ENCODE measurements at places on chromosomes 13 and 19. TPM values are rescaled to one million over a fixed set of nuclear protein-coding genes. Genes with fewer than 3 reads are reported as not detected.

DNA sequence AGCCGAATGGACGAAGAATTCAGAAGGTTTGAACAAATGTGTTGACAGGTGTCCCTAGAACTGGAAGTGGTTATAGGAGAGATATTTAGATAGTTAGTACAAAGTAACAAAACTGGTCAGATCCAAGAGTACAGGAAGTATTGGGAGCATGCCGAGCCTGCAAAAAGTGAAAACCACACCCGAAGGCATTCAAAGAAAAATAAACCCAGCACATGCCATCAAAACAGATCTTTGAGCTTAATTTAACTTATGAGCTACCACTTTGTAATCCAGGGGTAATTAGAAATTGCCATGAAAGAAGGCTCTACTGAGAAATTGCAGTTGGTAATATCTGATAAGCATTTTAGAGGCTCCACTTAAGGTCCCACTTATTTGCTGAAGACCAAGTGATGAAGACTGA, 214.2 kb downstream of the DNAJC15 start:
- no peak for DNase-seq

DNA sequence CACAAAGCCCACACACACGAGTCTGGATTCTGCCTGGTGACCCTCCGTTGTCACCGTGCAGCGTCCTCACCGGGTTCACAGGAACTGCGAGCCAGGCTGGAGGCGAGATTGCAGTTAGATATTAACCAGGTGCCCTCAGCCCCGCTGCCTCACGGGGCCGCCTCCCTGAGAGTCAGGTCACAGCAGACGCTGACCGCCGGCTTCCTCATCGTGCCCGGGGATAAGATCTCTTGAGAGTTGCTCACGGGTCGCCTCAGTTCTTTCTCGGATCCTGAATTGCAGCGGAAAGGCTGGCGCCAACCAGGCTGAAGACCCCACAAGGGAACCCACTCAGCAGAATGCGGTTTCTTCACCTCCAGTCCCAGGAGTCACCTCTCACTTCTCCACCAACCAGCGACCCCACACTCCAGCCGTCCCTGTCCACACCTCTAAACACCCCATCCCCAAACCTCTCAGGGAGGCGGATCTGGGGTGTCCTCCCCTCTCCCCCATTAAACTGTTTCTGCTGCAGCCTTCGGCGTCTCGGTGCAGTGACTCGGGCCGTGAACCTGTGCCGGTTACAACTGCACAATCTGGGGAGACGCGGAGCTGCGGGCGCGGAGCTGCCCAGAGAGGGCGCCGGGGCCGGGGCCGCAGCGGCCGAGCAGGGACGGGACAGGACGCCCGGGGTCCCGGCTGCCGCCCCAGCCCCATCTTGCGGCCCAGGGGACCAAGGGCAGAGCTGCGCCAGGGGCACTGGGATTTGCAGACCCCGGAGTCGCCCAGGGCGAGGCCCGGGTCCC, 591 bp downstream of the ZNF823 start:
- DNase-seq = peak; percentile 28

GRCh38 chr19:8487137-8487851, 15.1 kb downstream of the PRAM1 start:
- no peak for DNase-seq

- DNase-seq = no peak
Observed at GRCh38 chr13:67298297-67298696, 68.2 kb upstream of the PCDH9 start.

DNA sequence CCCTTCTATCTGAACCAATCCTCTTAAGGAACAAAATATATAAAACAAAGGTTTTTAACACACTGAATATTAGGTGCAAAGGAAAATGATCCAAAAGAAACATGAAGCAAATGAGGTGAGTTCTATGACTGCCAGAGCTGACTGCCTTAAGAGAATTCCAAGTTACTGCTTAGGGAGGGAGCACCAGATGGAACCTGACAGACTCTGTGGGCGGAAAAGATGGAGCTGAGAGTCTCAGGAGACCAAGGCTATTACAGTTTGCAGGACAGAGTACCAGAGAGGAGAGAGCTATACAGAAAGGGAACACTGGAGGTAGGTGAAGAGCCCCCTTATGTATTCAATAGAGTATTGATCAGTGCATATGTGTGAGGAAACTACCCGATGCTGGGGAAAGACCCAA, 87.2 kb downstream of the B3GLCT start:
- DNase-seq = no peak

DNA sequence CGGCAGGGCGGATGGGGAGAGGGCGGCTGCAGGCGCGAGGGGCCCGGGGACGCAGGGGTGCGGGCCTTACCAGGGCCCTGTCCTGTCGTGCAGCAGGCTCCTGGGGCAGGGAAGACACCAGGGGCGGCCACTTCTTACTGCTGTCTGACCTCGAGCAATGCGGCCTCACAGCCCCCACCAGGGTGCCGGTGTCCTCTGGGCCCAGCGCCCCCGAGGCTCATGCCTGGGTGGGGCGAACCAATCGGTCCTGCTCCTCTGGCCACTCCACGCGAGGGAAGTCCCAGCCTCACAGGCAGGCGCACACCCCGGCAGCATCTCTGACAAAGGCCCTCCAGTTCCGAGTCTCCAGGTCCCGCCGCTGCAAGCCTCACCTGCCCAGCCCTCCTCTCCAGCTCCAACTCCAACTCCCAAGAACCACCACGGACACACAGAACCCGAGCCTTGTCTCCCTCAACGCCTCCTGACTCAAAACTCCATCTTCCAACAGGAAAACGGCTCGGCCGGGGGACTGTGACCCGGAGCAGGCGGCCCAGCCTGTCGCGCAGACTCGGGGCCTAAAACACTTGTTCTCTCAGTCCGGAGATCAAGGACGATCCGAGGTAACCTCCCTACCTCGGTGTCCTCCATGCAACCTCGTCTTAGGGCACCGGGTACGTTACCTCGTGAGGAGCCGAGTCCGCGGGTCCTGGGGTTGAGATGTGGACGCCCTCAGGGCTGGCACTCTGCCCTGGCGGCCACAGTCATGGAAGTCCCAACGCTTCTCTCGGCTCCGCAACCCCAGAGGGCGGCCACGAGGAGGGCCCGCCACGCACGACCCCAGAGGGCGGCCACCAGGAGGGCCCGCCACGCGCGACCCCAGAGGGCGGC, 6.5 kb downstream of the FGF22 start:
- DNase-seq = peak; percentile 16

DNA sequence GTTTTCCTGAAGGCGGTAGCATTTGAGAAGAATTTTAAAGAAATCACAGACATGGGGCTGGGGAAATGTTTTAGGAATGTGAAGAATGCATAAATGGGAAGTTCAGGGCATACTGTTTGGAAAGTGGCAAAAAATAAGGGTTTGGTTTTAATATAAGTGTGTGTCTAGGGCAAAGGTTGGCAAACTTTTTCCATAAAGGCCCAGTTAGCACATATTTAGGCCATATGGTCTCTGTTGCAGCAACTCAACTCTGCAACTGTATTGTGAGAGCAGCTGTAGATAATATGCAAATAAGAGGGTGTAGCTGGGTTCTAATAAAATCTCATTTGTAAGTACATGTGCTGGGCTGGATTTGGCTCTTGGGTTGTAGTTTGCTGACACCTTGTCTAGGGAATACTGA, 521.9 kb downstream of the DIAPH3 start:
- DNase-seq = no peak

- no peak for DNase-seq
Observed at GRCh38 chr13:20505405-20506366, 20.0 kb downstream of the CRYL1 start.

GRCh38 chr13:62130062-62130970, 714.7 kb upstream of the PCDH20 start:
- DNase-seq = no peak

DNA sequence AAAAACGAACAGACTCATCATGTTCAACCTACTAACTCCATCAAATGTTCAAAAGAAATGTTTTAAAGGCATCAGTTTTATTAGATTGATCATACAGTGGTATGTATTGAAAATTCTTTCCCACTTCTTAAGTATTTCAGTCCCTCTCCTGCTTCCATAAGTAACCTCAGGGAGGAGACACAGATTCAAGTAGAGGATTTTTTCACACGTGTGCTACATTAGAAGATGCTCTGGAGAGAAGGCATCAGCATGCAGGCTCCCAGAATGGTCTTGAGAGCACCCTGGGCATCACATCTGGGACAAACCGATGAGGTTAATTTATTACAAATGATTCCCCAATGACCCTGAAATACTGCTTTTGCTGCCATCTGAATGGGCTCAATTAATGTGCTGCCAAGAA, 3.6 kb downstream of the GPR12 start:
- DNase-seq = no peak

GRCh38 chr13:110916301-110917142, 1.7 kb upstream of the ANKRD10 start:
- DNase-seq = no peak

DNA sequence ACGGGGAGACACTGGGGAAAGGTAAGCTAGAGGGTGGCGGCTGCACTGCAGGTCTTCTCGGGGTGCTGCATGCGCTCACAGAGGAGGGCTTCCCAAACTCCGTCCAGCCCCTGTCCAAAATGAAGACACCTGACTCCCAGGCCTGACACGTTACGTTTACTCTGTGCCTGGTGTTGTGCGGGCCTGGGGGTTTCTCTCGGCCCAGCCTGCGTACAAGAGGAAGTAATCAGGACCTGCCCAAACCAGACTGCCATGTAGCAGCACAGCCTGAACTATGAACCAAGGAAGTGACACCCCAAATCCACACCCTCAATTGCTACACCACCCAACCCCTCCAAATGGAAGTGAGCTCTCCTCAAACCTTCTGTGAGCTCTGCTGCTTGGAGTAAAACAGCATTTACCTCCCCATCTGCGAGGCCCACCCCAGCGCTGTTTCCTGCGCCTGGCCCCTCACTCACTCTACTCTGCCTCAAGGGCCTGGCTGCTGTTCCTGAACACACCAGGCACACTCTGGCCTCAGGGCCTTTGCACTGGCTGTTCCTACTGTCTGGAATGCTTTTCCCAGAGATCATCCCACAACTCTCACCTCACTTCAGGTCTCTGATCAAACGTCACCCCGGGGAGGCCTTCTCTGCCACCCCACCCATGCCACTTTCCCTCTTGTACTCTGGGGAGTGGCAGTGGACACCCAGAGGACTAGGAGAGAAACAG, 3.0 kb downstream of the HSPBP1 start:
- no peak for DNase-seq

DNA sequence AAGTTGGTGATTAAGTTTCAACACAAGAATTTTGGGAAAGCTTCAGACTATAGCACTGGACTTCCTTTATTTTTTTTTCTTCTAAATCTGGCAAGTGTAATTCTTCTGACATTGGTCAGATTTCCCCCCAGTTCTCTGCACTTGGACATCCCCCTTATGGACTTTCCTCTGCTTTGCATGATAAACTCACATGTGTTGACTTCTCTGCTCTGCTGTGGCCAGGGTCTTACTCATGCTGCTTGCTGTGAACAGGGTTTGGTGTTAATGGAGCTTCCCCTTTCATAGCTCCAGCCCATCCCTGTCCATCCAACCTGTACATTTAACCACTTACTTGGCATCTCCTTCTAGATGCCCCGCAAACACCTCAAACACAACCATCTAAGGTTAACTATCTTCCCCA, 70.5 kb upstream of the SPATA13 start:
- DNase-seq = no peak

DNA sequence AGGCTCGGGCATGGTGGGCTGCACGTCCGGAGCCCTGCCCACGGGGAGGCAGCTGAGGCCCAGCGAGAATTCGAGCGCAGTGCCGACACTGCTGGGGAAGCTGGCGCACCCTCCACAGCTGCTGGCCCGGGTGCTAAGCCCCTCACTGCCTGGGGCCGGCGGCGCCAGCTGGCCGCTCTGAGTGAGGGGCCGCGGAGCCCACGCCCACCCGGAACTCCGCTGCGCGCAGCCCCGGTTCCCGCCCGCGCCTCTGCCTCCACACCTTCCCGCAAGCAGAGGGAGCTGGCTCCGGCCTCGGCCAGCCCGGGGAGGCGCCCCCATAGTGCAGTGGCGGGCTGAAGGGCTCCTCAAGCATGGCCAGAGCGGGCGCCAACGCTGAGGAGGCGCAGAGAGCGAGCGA, 2080.4 kb downstream of the PCDH9 start:
- no peak for DNase-seq

GRCh38 chr13:28537171-28537570, 42.2 kb upstream of the FLT1 start:
- no peak for DNase-seq

DNA sequence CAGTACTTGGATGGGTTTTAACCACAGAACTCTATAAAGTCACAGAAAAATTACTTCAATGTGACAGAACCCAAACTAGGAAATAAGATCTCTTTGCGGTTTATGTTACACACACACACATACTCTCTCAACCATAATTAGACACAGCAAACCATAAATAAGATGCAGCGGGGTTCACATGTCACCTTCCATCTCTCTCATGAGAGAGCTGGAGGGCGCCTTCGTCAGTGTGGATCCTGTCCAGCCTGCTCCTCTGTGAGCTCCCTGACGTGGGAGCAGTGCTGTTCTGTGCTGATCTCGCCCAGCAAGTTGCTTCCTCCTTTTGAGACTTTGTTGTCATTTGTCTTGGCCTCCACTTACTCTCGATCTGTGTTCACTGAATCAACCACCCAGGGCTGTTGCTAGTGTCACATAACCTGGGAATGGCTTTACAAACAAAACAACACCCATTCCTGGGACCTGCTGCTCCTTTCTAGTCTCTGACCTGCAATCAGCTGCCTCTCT, 204.9 kb upstream of the KL start:
- no peak for DNase-seq

GRCh38 chr13:78587395-78587794, 16.0 kb downstream of the POU4F1 start:
- DNase-seq = no peak

- DNase-seq = no peak
Observed at GRCh38 chr19:44529536-44529935, at the start of gene CEACAM20. TSS of gene CEACAM20 (minus strand) at chr19:44529675. CDS start at chr19:44529509, 166 bp downstream.

GRCh38 chr13:67966065-67966464, 735.9 kb upstream of the PCDH9 start:
- no peak for DNase-seq

ZNF844 gene
- total RNA-seq = 14.5 TPM

ZSCAN18 gene
- total RNA-seq = 117 TPM

IL27RA gene
- total RNA-seq = 0.94 TPM

FFAR3 gene
- 0.18 TPM for total RNA-seq

JAK3 gene
- total RNA-seq = 34.7 TPM

ZNF577 gene
- 33.1 TPM for total RNA-seq

NOVA2 gene
- 1.3 TPM for total RNA-seq

CNMD gene
- not detected for total RNA-seq

ERICH6B gene
- not detected for total RNA-seq

RSPH6A gene
- total RNA-seq = not detected

MCEMP1 gene
- total RNA-seq = 0.83 TPM

CFAP97D2 gene
- total RNA-seq = 5.2 TPM

NKG7 gene
- total RNA-seq = 3.1 TPM

NXNL1 gene
- total RNA-seq = not detected

PBX4 gene
- 3.2 TPM for total RNA-seq

CSNK1A1L gene
- total RNA-seq = not detected

ZSWIM9 gene
- total RNA-seq = 6.2 TPM

Measured in ovary (tissue), 10 donors.